ENCODE measurements at places on chromosomes 3 and 15.

DNA sequence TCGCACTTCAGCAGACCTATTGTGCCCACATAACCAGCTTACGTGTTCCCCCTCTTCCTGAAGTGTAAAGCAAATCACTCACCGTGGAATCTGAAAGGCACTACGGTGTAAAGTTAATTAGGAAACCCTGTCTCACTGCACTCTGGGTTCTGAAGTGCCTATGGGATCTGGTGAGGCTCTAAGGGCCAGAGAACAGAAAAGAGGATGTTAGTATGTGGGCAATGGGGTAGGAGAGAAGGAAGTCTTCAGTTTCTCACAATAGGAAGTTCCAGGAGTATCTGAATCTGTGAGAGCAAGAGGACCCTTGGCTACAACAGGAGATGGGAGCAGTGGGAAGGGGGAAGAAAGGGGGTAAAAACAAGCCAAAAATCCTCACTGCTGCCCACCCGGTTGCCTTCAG, 71.4 kb downstream of the ITGB5 start:
- no peak for DNase-seq

DNA sequence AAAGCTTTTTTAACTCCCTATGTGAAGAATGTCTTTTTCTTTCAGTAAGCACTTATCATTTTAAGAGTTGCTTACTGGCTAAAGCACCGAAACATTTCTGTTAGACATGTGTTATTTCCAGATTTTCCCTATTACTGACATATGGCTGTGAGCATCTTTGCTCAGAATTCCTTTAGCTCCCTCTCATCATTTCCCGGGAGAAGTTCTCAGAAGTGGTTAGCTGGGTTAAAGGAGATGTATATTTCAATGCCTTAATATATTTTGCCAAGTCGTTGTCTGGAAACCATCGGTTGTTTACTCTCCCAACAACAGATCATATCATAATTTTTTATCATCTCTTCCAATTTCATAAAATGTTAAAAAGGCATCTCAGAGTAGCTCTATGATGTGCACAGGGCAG, 396.5 kb downstream of the OCA2 start:
- DNase-seq, result no peak

GRCh38 chr3:123312331-123313265, 110.9 kb downstream of the SEC22A start:
- no peak for DNase-seq

DNA sequence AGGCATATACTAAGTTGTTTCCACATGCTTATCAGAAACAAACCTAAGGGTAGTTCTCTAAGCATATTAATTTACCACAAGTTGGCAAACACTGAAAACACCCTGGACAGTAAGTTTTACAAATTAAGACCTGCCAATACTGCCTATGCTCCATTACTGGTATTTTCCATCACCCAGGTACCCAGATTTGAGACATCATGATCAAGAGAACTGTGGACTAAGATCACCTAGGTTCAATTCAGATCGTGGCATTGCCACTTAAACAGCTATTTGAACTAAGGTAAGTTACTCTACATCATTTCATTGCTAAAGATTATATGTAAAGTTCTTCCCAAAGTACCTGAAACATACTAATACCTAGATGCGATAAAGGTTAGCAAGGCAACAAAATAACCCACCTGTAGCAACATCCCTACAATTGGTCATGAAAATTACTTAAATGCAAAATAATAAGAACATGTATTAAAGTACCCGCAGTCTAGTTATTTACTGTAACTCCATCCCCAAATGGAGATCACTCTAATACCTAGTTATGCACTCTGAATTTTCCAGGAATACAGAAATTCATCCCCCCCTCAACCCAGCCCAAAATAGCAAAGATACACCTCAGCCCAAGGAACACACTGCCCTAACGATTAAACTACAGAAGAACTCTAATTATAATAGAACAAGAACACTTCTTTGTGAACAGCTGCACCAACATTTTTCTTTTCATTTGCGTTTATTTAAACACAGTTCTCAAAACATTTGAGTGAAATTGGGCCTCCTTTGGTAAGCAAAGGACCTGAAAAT, 21.6 kb downstream of the TRA2B start:
- no peak for DNase-seq

DNA sequence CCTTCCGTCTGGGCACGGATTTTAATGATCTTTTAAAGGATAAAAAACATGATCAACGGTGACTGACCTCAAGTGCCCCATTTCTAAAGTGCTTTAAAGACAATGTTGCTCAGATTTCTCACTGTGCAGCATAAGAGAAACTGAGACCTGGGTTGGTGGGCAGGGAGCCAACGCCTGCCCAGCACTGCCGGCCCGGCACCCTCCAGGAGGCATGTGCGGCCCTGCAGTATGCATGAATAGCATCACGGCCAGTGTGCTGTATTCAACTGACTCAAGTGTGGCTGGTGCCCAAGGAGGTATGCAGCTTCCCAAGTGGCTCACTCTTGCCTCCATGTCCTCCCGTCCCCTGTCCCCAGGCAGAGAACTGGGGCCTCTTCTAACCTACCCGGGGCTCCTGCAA, 30.3 kb downstream of the SEC61A1 start:
- no peak for DNase-seq

DNA sequence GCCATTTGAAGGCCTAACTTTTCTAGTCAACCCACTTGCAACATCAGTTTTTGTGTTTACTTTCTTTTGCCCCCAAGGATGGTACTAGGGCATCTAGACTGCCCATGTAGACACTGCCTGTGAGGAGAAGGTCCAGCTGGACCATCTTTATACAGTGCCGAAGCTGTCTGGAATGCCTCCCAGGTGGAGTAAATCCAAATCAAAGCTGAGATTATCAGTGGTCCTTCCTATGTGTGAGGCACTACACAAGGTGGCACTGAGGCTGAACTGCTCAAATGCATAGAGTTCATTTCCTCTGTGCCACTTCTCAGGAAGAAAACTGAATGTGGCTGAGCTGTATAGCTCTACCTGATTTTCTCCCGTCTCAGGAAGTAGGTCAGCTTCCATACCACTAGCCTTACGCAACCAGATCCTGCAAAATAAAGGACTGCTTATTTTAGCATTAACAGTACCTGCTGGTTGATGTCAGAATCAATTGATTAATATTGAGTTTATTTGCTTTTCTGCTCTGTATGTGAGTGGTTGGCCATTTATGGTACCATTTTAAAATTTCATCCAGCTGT, 106.1 kb downstream of the GHSR start:
- DNase-seq, result no peak

Data from activated CD4-positive, alpha-beta T cell treated with anti-CD3 and anti-CD28 coated beads for 48 hours (primary cell).